Activated naive CD4-positive, alpha-beta T cell treated with anti-CD3 and anti-CD28 coated beads, Interleukin-2, amount 10 ng/mL, durations not matched to agents 5 hours and 36 hours (primary cell): ENCODE measurements at places on chromosomes 3 and 15. TPM values are rescaled to one million over a fixed set of nuclear protein-coding genes. Genes with fewer than 3 reads are reported as not detected.

Gene SLC6A11
- not detected for total RNA-seq

Gene KIF15
- total RNA-seq, result 45.9 TPM

Gene HRG
- not detected for total RNA-seq

Gene RASGRP1
- 160 TPM for total RNA-seq

Gene SLC7A14
- total RNA-seq, result not detected

Gene FMN1
- total RNA-seq, result not detected

Gene INKA1
- total RNA-seq, result 0.46 TPM

Gene HHATL
- total RNA-seq, result not detected

Gene RASL12
- not detected for total RNA-seq

Gene TGM5
- not detected for total RNA-seq

Gene CACNA2D2
- total RNA-seq, result 0.60 TPM

Gene ADAMTS17
- total RNA-seq, result 11.4 TPM

Gene CLEC3B
- total RNA-seq, result 0.41 TPM
